ENCODE measurements at places on chromosomes 7 and 10.
A peak's percentile ranks its signal among the peaks of the same experiment; 100 is the strongest.

DNA sequence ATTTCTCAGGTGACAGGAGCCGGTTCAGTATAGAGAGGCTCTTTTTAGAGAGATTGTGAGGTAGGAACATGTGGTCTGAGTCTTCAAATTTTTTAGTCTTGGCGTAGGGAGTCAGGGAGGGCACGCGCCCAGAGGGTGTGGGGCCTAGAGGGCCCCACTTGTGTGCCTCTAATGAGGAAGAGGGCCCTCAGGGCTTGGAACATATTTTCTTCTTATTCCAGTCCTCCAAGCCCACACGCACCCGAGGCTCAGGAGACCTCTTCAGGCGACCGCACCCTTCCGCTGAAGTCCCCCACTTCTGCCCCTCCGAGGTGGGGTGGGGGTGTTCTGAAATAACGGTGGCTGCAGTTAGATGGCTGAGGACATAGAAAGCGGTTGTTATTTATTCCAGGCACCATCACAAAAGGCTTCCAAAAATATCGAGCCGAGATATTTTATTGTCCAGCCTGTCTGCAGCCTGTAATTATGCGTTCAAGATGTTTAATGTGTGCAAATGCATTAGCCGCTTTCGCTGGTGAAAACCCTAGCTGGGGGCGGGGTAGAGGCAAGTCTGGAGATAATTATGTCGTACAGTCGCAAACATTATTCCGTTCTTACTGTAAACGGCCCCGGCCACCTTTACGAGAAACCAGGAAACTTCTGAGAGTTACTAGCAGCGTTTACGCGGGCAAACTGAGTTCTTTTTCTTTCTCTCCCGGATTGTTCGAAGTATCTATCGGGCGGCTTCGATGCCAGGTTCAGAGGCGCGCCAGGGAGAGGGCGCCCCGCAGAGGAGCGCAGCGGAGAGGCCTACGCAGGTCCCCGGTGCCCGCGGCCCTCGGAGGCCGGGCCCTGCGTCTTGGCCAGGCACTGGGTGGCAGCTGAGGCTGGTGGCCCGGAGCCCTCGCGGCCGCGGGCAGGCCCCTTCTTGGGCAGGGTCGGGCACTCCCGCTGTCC lies 12.9 kb upstream of the HOXA13 start:
- no peak for DNase-seq

DNA sequence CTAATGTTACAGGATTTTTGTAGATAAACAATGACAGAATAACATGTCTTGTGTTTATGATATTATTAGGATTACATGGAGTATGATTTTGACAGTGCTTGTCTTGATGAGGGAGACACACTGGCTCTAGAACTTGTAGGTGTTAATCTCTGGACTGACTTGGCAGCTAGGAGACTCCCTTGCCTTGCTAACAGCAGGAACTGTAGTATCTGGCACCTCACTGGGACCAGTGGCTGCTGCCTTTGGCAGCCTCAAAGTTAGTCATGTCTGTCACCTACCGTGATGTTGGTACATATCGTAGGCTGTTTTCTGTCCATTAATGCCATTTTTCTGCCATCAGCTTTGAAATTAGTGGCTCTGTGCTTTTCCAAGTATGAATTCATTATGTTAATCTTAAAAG lies 261.5 kb downstream of the CDK14 start:
- DNase-seq, result no peak

- DNase-seq, result no peak
Observed at GRCh38 chr10:100146398-100146797, 39.4 kb downstream of the ERLIN1 start.

GRCh38 chr10:110619514-110620397 lies 24.4 kb upstream of the RBM20 start:
- no peak for DNase-seq

DNA sequence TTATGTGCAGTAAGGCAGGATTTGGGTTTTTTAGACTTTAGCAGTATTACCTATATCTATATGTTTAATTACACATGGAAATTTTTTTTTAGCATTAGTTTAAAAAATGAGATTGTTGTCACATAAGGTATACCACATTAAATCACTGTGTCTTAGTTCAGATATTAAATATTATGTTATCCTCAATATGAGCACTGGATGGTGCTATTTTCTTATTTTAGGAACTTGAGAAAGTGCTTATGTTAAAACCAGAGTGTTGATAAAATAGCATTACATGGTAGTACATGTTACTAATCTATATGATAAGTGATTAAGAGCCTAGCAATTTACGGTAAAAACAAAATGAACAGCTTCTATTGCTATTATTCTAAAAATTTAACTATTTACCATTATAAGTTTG lies 28.8 kb downstream of the MIOS start:
- no peak for DNase-seq

DNA sequence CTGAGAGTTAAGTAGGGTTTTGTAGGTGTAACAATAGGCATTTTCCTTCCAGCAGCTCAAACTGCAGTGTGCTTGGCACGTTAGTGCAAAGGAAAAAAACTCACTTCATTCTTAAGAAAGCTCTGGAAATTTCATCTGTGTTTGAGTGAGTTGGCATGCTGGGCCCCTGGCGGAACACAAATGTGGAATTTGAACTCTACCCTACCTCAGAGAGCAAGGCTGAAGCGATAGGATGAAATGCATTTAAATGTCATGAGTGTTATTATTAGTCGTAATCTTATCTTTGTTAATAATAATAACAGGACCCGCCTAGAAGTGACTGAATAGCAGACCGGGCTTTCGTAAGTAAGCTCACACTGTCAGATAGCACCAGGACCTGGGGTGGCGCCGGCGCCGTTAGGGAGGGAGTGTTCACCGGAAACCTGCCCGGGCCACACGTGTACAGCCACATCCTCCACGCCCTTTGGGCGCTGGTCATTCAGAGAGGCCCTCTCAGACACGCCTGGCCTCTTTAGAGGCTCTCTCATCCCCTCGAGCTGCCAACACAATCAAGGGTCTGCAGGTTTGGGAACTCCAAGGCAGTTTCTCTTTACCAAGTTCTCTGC lies 63.5 kb downstream of the GRK5 start:
- DNase-seq, result peak; percentile 61

DNA sequence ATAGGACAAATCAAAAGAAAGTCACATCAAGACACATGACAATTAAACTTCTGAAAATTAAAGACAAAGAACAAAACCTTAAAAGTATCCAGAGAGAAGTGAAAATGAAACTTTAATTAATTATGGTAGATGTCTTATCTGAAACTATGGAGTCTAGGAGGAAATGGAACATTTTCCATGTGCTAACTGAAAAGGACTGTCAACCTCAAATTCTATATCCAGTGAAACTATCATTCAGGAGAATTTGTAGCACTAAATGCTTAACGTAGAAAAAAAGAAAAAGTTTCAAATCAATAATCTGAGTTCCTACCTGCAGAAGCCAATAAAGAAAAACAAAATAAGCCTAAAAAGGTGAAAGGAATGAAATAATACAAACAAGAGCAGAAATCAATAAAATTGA lies 33.1 kb upstream of the C10orf71 start:
- DNase-seq, result no peak

- no peak for DNase-seq
Observed at GRCh38 chr10:11446133-11446532, 165.3 kb downstream of the USP6NL start.

DNA sequence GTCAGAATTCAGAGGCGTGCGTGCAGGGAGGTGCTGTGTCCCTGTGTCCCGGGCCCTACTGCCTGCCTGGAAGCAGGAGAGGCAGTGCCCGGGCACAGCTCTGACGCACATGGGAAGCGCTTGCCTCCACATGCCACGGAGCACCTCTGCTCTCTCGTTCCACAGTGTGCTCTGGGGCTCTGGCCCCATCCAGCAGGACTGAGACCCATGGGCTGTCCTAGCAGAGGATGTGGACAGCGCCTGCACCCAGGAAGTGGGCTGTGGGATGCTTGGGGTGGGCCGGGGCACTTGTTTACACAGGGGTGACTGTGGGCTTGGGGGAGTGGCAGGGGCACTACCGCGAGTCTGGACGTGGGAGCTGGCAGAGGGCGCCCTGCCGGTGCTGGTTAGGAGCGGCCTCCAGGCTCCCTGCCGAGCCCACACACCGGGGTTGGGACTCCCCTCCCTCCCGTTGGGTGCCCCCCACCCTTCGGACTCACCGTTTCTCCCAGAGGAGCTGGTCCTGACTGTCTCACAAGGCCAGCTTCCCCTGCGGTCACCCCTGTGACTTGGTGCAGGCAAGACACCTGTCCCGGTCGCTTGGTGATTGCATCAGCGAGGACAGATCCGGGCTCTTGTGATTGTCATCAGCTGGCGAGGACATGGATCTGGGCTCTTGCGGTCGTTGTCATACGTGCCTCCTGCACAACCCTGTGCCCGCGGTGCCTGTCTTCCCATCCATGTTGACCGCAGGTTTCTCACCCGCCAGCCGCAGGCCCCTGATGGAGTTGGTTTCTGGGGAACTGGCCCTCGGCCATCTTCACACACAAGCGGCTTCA lies 83.1 kb downstream of the NKX6-2 start:
- no peak for DNase-seq

DNA sequence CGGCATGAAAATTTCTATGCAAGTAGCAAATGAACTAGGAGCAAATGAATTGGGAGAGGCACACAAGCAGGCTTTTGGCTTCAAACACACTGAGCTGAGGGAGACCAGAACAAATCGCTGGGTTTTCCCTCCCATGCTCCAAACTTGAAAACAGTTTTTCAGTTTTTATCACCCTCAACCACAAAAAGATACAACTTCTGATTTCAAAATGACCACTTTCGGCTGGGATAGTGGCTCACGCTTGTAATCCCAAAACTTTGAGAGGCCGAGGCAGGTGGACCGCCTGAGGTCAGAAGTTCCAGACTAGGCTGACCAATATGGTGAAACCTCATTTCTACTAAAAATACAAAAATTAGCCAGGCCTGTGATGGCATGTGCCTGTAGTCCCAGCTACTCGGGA lies 9.0 kb upstream of the CHUK start:
- no peak for DNase-seq

- DNase-seq, result no peak
Observed at GRCh38 chr10:94430701-94431100, 28.4 kb downstream of the TBC1D12 start.

- DNase-seq, result no peak
Observed at GRCh38 chr7:129245533-129245932, 20.7 kb downstream of the AHCYL2 start.

DNA sequence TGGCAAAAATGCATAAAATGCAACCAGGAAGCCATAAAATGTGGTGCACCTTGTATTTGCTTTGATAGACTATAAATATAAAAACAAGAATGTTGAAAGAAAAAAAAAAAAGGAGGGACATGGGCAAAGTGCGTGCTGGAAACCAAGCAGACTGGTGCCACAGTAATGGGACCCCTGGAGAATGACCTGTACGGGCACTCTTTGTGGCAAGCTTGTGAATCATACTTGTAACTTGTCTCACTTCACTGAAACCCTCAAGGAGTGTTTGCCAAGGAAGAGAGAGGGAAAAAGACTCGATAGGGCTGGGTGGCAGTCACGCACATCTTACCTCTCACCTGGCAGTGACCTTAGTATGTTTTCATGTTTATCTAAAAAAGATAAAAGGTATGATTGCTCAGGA lies 1183.6 kb downstream of the GATA3 start:
- no peak for DNase-seq

DNA sequence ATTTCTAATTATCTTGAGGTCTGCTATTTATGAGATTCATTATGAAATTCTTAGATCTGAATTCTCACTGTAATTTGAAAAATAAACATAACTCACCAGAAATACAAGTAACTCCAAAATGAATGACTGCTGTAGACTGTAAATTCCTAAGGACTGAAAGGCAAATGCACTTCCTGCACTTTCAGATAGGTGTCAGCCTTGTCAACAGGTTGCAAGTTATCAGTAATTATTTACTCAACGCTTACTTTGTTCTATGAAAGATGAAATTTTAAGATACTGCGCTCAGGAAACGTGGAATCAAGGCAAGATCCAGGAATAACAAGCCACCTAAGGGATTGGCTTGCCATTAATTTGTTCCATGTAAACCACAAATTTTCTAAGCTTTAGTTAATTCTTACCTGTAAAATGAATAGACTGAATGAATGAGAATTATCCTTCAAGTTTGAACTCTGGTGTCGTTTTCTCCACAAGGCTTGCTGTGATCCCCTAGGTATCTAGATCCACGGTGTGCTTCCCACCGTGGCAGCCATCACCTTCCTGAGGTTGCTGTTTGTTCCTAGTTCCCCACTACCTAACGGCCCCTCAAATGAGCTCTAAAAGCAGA lies 12.6 kb downstream of the DHX32 start:
- DNase-seq, result peak; percentile 37

DNA sequence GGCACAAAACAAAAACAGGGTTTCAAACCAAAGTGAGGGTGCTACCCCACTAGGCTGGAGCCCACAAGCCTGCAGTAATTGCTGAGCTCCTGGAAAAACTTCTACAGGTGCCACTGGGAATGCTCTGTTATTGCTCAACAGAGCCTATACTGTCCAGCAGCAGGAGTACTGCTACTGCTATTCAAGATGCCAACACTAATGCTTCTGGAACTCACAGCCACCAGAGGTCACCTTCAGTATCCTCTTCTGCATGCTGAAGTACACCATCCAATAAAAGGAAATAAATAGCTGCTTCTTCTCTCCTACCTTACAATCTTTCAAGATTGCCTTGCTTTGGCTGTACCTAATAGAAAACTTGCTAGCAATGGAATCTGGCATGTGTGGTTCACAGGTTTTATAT lies 222.0 kb downstream of the LRRN3 start:
- DNase-seq, result no peak

DNA sequence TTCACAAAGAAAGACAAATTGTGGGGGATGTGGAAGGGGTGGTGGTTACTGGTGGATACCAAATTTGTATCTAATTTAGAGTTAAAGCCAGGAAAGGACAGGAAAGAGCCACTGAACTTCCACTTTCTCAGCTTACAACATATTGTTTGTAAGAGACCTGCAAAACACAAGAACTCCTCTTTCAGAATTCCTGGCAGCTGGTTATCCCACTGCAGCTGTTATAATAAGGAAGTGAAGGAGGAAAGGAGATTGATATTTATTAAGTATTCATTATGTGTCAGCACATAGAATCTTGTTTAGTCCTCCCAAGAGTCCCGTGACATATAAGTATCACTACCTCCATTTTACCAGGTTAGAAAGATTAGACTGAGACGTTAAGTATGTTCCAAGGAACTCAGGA lies 481.7 kb downstream of the PHTF2 start:
- no peak for DNase-seq

GRCh38 chr7:128811631-128812430 lies 18.4 kb upstream of the FLNC start:
- DNase-seq, result no peak

GRCh38 chr7:156731651-156732050 lies 91.1 kb downstream of the RNF32 start:
- no peak for DNase-seq

DNA sequence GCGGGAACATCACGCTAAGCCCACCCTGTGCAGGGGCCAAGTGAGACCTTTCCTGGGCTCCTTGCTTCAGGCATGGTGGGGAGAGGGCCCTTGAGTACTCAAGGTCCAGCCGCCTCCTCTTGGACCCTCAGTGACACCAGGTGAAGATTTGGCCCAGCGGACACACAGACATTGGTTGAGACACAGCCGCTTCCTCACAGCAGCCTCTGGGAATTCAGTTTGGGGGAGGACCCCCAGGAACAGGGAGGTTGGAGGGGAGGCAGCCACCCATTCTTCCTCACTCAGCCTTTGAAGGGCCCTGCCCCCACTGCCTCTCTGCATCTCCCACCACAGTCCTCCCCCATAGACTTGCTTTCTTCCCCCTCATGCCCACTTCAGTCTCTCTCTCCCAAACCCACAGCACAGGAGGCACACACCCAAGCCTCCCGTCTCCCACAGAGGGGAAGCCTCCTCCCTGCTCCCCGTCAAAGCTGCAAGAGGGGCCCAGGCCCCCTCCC lies 31.9 kb downstream of the ANXA8 start:
- DNase-seq, result no peak

- no peak for DNase-seq
Observed at GRCh38 chr7:78530351-78530750, 731.8 kb downstream of the PHTF2 start.

- DNase-seq, result no peak
Observed at GRCh38 chr10:34018129-34018528, 683.7 kb upstream of the NRP1 start.

Data from activated naive CD4-positive, alpha-beta T cell treated with anti-CD3 and anti-CD28 coated beads, Interleukin-2, amount 10 ng/mL, durations not matched to agents 7 days and 5 days (primary cell).